ENCODE measurements at places on chromosomes 3 and 15.
A peak's percentile ranks its signal among the peaks of the same experiment; 100 is the strongest.

DNA sequence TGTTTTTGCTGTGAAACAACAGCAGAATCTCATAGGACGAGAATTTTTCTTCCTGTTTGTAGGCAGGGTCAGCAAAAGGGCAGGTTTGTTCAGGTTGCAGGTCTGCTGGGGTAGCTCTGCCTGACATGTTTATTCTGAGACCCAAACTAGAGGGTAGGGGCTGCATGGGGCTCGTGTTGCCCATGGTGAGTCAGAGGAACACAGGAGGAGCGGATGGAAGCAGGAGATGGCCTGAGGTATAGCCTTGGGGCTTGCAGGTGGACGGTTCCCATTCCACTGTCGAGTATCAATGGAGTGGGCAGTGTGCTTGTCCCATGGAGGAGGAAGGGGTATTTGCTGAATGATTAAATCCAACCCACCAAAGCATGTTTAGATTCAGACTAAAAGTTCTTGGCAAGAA lies 138.9 kb downstream of the APBA2 start:
- no peak for DNase-seq

- DNase-seq: no peak
These were observed 2.3 kb downstream of the GORASP1 start for GRCh38 chr3:39104961-39105686.

- DNase-seq: no peak
These were observed 2.8 kb downstream of the PIGZ start for GRCh38 chr3:196965804-196966173.

DNA sequence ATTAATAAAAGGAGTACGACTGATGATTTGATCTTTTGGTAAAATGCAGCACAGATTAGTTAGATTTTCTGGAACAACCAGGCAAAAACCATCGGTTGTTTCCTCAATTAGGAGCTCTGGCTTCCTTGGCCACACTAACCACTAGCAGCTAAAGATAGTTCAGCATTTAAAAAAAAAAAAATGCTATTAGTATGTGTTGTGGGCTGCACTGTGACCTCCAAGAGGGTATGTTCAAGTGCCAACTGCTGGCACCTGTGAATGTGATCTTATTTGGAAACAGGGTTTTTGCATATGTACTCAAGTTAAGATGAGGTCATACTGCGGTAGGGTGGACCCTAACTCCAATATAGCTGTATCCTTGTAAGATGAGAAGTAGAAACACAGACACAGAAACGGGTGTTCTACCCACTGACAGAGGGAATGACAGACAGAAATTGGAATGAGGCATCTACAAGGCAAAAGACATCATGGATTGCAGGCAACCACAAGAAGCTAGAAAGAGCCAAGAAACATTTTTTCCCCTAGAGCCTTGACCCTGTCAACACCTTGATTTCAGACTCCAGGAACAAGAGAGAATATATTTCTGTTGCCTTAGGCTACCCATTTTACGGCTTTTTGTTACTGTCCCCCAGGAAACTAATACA lies 534.6 kb upstream of the ROBO2 start:
- DNase-seq: no peak

- no peak for DNase-seq
These were observed 118.2 kb upstream of the RAP2B start for GRCh38 chr3:153043729-153044328.

- no peak for DNase-seq
These were observed 55.5 kb downstream of the NBEAL2 start for GRCh38 chr3:47034868-47035489.

DNA sequence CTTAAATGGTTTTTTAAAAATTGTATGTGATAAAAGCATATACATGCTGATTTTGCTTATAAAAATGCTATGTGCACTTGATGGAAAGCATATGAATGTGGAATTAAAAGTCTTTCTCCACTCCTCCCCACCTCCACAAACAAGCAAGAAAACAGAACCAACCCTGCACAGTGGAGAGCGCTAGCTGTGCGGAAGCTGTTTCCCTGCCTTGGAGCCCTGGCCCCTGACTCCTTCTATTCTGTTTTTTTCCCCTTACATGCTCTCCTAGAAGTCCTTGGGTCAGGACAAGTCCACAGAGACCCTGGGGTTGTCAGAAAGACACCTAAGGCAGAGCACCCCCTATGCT lies 64.2 kb downstream of the BOC start:
- DNase-seq: no peak

DNA sequence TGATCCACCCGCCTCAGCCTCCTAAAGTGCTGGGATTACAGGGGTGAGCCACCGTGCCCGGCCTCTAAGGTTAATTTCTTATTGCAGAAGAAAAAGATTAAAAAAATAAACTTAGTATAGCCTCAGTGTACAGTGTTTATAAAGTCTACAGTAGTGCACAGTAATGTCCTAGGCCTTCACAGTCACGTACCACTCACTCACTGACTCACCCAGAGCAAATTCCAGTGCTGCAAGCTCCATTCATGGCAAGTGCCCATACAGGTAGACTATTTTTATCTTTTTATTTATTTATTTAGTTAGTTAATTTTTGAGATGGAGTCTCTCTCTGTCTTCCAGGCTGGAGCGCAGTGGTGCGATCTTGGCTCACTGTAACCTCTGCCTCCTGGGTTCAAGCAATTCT lies 3.2 kb upstream of the FLNB start:
- DNase-seq: no peak

- DNase-seq: no peak
These were observed 262.4 kb downstream of the NLGN1 start for GRCh38 chr3:173659972-173660371.

GRCh38 chr15:77426871-77427270 lies 6.2 kb downstream of the HMG20A start:
- DNase-seq: no peak

DNA sequence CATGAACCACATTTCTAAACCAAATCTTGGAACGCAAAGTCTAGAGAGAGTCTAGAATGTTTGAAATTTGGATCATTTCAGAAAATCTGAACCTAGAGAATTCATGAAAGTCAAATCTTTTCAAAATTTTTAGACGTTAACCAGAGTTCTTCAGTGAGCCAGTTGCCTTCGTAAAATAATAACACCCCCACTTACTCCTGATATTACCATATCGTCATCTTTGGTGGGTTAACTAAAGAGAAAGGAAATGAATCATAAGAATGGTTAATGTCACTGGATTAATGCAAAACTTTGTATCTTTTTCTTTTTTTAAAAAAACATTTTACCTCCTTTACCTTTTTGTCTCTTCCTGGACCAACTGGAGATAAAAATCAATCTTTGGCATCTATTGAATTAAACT lies 1.2 kb upstream of the ZBED2 start:
- DNase-seq: no peak

DNA sequence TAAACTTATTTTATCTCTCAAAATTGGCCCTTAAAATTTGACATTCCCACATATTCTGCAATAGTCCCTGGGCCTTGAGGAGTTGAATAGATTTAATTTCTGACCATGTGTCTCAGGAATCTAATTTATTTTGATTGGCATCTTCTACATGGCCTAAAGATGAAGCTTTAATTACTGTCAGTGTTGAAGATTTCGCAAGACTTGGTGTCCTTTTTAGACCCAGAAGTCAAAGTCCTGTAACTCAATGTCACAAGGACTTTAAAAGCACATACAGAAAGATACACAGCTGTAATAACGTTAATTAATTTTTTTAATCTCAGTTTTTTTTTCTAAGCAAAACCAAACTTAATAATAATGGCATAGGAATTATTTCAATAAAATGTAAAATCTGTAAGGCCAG lies 163.9 kb downstream of the SUCNR1 start:
- DNase-seq: no peak

- no peak for DNase-seq
These were observed 12.2 kb upstream of the HES1 start for GRCh38 chr3:194123726-194124125.

DNA sequence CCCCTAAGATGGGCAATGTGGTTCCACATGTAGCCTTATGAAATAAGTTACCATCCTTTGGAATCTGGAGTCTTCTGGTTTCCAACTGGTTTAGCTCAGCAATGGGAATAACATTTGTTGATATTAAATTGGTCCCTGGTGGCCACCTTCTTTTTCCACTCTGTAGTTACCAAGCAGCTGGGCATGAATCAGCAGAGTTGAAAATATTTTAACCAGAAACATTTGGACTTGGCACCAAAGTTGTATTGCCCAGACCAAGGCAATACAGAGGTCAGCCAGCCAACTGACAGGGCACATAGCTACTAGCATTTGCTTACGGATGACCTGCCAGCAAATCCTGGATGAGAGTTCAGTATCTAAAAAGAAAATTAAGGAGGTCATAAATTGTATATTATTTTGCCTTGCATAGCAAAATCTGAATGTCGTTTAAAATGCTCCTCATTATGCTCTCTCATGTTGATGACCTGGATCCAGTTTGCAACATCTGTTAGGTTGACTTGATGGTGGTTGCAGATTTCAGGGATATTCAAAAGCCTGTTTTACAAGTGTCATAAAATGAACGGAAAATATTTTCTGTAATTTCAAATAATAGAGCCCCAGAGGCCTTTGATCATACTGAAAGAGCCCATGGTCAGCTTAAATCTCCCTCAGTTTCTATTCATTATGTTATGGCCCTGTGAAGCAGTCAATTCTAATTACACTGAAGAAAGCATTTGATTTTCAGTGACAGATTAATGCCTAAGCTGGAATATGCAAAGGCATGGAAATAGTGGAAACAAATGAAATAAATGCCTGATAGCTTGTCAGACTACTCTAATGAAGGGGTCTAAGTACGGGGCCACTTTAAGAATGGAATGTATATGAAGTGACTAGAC lies 54.6 kb downstream of the PPM1L start:
- no peak for DNase-seq

DNA sequence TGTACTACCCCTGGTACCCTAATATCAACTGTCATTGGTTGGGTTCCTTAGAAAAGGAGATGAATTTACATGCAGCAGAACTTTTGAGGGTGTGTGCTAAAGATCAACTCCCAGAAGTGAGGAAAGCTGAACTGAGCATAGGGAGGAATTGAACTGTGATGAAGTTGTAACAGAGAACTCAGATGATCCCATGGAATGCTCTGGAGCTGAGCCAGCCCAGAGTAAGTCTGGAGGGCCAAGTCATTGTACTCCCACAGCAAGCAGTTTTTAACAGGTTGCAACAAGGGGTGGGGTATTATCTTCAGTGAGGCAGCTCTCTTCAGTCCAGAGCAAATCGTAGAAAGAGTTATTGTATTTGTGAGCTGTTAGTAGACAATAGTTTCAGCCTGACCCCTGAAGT lies 572.3 kb downstream of the PYDC2 start:
- no peak for DNase-seq

GRCh38 chr3:188154014-188154808 lies at the start of gene LPP:
TSS of gene LPP (plus strand) at chr3:188154157. CDS start at chr3:188406121, 251,964 bp downstream.
- DNase-seq: peak; percentile 68

DNA sequence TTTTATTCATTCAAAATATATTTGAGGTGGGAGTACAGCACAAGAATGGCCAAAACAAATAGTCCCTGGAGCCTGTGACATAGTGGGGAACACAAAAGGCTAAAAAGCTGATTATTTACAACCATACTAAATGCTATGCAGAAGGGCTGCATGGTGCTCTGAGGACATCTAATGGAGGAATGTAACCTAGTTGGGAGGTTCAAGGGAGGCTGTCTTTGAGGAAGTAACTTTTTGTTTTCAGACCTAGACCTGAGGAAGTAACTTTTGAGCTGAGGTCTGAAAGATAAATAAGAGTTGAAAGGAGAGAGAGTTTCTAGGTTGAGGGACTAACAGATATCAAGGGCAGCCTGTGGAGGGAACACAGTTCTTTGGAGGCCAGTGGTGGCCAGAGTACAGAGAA lies 34.8 kb upstream of the RASA2 start:
- DNase-seq: no peak

GRCh38 chr3:126980266-126980811 lies 2.6 kb upstream of the PLXNA1 start:
- no peak for DNase-seq

DNA sequence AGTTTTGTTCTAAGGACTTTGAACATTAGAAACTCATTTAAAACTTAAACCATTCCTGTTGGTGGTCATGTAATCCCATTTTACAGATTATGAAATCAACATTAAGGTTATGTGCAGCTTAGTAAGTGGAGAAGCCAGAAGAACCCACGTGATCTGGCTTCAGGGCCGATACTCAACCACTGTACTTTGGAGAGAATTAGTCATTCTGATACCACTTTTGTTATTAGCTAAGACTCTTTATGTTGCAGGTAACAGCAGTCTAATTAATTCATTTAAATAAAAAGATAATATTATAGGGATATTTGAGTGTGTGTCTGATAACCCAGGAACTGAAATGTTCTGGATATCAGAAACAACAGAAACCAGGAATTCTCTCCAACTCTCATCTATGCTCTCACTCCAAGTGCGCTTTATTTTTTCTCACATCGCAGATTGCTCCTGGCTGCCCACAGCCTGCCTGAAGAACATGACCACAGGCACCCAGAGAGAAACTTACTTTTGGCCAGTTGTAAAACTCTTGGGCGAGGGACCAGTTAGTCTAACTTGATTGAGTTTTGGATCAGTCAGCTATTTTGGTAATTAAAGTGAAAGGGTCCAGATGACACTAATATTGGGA lies 25.2 kb downstream of the UBE2E1 start:
- DNase-seq: no peak

GRCh38 chr3:97736928-97737327 lies 27.6 kb upstream of the ARL6 start:
- no peak for DNase-seq

- no peak for DNase-seq
These were observed 93.2 kb downstream of the CD47 start for GRCh38 chr3:107997671-107998070.

DNA sequence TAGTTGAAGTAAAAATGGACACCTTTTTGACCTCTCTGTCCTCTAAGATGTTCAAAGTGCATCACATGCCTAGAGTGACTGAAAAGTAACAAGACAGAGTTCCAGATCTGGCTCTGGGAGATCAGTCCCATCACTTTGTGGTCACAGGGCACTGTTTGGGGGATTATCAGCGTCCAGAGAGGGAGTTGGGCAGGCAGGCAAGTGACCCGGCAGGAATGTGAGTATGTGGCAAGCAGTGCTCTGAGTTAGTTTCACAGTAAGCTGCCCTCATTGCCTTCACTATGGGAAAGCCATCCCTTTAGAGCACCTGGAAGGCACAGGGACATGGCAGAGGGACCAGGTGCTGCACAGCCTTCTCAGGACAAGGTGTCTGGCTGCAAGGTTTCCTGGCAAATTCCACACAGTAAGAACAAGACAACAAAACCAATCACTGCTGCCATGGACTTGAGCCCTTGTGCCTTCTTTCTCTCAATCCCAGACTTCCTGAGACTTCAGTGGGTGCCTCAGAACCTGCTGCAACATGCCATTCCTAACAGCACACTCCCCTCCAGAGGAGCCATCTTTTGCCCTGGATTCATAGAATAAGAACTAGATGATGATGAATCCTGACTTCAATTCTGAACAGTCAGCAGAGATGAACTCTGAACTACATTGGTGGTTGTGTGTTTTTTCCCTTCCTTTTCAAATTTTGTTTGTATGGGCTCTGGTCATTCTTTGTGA lies 55.2 kb downstream of the TIPARP start:
- DNase-seq: no peak

DNA sequence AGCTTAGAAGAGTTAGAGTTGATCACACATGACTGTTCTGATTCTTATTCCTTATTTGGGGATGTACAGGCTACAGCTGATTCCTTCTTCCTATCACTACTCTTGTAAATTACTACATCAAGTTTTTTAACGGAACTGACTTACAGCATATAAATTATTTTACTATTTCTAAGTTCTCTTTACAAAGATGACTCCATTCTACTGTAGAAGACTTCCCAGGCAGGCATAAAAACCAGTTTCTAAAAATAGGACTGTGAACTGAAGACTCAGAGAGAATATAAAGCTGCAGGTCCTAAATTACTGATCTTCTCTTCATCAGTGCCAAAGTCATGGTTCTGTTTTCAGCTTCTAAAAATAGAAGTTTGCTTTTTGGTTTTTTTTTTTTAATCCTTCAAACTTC lies 38.9 kb downstream of the ANO10 start:
- no peak for DNase-seq

GRCh38 chr3:7607676-7608075 lies 746.8 kb downstream of the GRM7 start:
- no peak for DNase-seq

Measured in activated CD4-positive, alpha-beta T cell treated with anti-CD3 and anti-CD28 coated beads for 1 hour (primary cell).